ENCODE measurements at places on chromosomes 1 and 21.
A peak's percentile ranks its signal among the peaks of the same experiment; 100 is the strongest.

GRCh38 chr1:216702170-216702569 lies 21.1 kb downstream of the ESRRG start:
- no peak for ATAC-seq

- ATAC-seq = no peak
Observed at GRCh38 chr21:42258885-42259407, 40.0 kb downstream of the ABCG1 start.

DNA sequence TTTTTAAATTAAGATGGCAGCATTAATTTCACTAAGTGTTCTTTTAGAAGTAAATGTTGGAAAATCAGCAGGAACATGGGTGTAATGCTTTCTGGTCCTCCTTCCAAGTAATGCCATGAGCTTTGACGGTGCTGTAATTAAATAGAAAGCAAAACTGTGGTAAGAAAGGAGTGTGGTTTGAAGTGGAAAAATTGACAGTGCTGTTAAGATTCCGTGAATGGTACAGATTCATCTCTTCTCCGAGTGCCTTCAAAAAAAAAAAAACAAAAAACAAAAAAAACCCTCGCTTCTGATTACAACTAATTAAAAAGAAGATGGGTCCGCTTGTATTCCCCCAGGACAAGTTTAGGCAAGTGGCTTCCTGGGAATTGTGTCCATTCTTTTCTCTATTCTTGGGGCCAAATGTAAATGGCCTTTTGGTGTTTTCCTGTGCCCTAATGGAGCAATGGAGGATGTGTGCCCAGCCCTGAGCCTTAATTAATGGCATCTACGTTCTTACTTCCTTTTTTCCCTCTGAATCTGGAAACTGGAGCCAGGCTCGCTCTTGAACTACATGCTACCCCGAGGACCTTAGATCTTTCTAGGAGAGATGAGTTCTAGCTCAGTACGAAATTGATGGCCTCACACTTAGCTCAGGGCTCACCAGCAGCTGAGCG lies 5.1 kb downstream of the LMO4 start:
- peak; percentile 67 for ATAC-seq

DNA sequence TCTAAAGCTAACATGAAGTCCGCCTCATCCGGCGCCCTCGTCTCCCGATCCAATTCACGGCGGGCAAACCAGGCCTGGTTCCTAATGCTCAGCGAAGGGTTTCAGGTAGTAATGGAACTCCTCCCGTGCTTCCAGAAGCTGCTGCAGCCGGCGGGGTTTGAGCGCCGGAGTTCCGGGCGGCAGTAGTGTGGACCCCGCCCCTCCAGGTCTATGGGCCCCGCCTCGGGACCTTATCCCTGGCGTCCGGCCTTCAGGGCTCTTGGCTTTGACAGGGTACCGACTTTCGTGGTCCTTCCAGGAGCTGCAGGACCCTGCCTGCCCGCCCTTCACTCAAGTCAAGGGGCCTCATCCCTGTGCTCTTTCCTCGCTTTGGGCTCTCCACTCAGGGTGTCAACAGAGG lies 304.1 kb downstream of the FAM72C start:
- ATAC-seq = no peak

GRCh38 chr1:20483833-20484518 lies 2.0 kb downstream of the CAMK2N1 start:
- no peak for ATAC-seq

DNA sequence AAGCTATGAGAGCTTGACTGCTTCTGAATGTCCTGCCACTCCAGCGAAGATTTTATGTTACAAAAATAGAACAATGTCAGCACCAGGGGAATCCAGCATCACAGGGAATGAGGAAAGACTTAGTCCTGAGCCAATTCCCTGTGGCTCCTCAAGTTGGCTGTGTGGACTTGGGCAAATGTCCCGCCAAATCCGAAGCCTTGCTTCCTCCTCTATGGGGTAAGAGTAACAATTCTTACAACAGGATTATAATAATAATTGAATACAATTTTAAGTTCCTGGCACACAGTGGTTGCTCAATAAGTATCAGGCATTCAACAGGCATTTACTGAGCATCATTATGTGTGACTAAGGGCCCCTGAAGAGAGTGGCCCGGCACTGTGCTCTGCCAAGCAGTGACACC lies 44.4 kb downstream of the STPG1 start:
- ATAC-seq = no peak

DNA sequence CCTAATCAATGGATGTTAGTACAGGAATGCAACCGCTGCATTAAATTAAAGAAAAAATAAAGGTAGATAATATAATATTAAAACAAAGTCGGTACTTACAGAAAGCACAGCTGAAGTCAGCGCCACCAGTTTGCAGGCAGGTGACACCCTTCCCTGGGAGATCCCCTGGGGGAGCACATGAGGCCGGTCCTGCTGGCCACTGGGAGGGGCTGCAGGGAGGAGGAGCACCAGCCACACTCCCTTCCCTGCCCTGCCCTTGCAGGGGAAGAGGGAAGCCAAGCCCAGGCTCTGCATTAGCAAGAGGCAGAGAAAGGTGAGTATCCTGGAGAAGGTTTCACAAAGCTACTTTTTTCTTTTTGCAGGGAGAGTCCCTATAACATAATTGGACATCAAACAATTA lies 507.0 kb downstream of the AJAP1 start:
- ATAC-seq = no peak

GRCh38 chr1:29640428-29640785 lies 404.1 kb downstream of the PTPRU start:
- ATAC-seq = no peak
